Peyer's patch (tissue), 4 donors: ENCODE measurements at places on chromosomes 6 and 20. TPM values are rescaled to one million over a fixed set of nuclear protein-coding genes. Genes with fewer than 3 reads are reported as not detected.

MUC22 gene
- total RNA-seq, result not detected

GRCh38 chr6:128826606-128827005 is 56.3 kb upstream of the LAMA2 start:
- no peak for DNase-seq

- no peak for DNase-seq
These were observed 22.7 kb downstream of the ZDHHC14 start for GRCh38 chr6:157403686-157404051.

- DNase-seq, result no peak
These were observed 395.9 kb downstream of the PREX1 start for GRCh38 chr20:48431653-48432493.

THEMIS gene
- 7.9 TPM for total RNA-seq

GRCh38 chr6:30818391-30818841 is 65.9 kb upstream of the DDR1 start:
- DNase-seq, result no peak

DNA sequence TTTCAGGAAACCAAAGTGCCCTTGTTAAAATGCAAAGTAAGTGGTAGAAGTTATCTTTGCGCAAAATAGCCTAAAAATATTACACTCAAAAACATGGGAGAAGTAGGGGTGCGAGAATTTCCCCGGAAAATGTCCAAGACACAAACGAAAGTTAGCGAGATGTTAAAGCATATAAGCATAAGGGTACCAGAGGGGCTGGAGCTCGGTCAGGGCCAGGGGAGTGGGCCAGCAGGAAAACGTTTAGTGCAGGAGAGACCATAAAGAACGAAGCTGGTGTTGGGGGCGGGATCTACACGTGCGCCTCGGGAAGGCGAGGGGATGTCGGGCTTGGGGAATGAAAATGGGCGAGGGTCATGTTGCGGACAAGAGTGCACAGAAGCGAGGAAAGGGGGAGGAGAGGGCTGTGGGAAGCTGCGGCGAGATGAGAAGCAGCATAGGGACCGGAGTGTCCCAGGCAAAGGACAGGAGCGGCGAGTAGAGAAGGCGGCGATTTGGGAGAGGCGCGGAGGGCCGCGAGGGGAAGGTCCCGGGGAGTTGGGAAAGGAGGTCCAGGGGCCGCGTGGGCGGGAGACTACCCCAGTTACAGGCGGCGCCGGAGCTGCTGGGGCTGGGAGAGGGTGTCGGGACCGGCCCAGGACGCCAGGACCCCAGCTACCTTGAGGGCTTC is 600 bp downstream of the XPO5 start:
- no peak for DNase-seq

GRCh38 chr6:140001821-140002341 is 627.4 kb upstream of the CITED2 start:
- no peak for DNase-seq

TCP1 gene
- 125 TPM for total RNA-seq

GRCh38 chr6:155301867-155302266 is 12.4 kb downstream of the TFB1M start:
- DNase-seq, result no peak

GRCh38 chr6:156430386-156430785 is 346.8 kb upstream of the ARID1B start:
- no peak for DNase-seq

DNA sequence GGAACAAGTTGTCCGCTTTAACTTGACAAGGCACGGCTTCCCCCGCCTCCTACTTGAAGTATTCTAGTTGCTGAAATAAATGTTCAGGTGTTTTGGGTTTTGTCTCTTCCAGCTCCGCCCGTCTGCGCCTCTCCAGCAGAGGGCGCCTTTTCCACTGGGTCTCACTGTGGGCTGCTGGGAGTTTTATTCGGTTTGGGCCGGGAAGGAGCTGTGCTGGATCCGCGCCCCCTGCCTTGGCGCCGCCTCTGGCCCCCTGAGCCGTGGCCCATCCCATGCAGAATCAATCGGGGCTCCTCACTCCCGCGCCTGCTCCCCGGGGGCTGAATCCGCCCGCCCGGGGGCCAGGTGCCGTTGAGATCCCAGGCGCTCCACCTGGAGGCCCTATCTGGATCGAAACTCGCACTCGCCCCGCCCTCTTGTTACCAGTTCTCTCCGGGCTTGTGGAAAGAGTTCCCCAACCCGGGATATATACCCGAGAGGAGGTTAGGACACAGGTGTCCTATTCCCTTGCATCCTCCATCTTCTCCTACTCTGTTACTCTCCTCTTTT is 51.0 kb upstream of the TCF21 start:
- peak; percentile 33 for DNase-seq

DDR1 gene
- total RNA-seq, result 151 TPM

- no peak for DNase-seq
These were observed 16.0 kb downstream of the ACSS1 start for GRCh38 chr20:25041813-25042530.

DNA sequence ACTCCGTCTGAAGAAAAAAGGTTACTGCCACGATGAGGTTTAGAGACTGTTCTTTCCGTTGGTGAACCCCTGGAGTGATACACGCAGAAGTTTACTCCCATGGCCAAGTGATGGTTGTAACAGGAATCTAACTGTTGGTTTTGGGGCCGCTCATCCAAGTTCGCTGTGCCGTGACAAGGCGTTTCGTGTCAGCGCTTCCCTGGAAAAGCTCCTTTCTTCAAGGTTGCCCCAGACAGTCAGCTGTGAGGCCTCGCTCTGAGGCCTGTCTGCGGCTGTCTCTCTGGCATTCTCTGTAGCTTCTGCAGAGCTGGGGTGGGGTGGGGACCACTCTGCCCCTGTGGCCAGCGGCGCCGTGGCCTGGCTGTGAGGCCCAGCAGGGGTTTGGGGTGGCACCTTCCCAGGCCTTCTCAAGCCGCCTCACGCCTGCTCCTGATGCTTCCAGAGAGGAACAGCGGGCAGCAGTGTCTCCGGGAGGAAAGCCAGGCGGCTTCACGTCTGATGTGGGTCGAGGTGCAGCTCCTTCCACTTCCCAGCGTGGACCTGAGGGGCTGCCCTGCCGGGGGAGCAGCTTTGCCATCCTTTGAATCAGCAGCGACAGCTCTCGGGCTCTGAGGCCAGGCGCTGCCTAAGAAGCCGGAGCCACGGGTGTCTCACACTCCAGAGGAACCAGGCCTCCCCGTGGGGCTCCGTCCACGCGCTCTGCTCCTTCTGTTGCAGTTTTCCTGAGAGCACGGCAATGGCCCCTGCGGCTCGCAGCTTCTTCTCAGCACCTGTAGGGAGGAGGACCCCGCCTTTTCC is 76.2 kb downstream of the SMOC2 start:
- no peak for DNase-seq

DNA sequence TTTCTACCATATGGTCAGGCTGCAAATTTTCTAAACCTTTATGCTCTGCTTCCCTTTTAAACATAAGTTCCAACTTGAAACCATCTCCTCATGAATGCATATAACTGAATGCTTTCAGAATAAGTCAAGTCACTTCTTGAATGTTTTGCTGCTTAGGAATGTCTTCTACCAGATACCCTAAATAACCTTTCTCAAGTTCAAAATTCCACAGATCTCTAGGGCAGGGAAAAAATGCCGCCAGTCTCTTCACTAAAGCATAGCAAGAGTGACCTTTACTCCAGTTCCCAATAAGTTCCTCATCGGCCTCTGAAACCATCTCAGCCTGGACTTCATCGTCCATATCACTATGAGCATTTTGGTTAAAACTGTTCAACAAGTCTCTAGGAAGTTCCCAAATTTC is 1011.2 kb upstream of the CITED2 start:
- no peak for DNase-seq

FAM83B gene
- 36.6 TPM for total RNA-seq

DNA sequence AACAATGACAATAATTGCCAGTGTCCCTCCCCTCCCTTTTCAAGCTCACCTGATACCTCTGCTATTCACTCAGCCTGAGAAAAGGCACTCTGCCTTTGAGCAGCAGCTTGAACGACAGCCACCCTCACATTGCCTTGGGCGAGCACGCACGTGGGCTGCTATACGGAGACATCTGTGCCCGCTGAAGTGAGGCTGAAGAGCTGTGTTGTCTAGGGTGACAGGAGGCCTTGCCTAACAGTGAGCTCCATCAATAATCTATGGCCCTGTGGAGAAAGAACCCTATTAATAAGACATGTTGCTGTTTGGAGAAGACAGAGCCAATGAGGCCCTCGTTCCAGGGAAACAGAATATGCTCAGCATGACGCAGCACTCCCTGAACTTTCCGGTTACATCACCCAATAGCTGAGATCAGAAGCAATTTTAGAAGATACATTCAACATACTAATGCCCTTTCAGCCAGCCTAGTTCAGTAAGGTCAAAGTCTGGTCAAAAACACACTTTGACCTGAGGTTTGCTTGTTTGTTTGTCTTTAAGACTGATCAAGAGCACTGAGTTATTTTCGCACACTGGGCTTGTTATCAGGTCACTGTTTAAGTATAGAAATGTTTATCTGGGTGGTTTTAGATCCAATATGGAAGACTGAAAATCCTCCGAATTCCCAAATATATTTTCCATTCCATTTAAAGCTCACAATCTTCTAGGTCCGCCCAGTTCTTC is 30.6 kb downstream of the RBM24 start:
- DNase-seq, result no peak

GRCh38 chr6:111113336-111114086 is 26.2 kb downstream of the SLC16A10 start:
- no peak for DNase-seq

- no peak for DNase-seq
These were observed 19.4 kb downstream of the SYNDIG1 start for GRCh38 chr20:24488800-24489175.

DNA sequence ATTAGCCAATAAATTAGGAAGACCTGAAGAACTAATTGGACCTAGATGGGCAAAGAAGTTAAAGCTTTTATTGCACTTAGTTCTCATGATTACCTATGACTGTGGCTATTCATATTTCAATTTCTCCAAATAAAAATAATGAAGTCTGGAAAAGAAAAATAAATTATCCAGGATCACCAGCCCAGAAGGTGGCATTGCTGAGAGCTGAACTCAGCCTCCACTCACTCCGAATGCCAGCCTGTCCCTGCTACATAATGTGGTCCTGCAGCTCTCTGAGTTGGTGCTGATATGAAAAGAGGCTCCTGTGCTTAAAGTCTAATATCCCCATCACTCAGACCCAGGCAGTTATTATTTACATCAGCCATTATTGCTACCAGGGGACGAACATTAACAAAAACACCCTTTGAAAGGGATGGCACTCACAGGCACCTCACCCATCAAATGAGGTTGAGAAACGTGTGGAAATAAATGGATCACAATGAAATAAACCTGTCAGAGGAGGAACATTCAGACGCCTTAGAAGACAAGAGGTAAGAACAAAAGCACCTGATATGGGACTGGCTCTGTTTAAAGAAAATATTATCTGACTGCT is 649.7 kb upstream of the CHD6 start:
- no peak for DNase-seq

THBS2 gene
- total RNA-seq, result 14.4 TPM

CCM2L gene
- total RNA-seq, result 5.3 TPM

DDX27 gene
- total RNA-seq, result 81.7 TPM

GRCh38 chr6:28943557-28944411 is 20.0 kb upstream of the TRIM27 start:
- peak; percentile 52 for DNase-seq

BMP2 gene
- total RNA-seq, result 29.8 TPM

DNA sequence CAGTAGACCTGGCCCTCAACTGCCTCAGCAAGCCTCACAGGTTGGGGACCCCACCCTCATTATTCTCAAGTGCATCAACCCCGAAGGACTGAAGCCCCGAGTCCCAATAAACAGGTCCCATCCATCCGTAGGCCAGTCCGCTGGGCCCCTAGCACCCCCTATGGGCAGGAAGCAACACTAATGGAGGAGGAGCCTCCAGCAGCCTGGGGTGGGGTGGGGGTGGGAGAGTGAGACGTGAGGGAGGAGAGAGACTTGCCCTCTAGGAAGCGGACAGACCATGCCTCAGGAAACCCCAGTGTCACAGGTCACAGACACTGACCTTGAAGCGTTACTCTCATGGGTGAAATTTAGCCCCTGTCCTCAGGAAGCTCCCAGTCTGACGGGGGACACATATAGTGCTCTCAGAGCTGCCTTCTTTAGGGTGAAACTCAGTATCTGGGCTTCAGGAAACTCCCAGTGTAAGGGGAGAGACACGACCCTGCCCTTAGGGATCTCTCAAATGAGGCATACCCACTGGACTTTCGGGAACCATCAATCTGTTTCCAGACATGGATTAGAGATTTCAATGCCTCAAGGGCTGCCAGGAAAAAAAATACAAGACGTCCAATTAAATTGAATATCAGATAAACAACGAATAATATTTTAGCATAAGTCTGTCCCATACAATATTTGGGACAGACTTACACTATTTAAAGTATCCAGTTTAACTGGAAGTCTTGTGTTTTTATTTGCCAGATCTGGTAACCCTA is 125.8 kb downstream of the MRPL14 start:
- peak; percentile 65 for DNase-seq

DNA sequence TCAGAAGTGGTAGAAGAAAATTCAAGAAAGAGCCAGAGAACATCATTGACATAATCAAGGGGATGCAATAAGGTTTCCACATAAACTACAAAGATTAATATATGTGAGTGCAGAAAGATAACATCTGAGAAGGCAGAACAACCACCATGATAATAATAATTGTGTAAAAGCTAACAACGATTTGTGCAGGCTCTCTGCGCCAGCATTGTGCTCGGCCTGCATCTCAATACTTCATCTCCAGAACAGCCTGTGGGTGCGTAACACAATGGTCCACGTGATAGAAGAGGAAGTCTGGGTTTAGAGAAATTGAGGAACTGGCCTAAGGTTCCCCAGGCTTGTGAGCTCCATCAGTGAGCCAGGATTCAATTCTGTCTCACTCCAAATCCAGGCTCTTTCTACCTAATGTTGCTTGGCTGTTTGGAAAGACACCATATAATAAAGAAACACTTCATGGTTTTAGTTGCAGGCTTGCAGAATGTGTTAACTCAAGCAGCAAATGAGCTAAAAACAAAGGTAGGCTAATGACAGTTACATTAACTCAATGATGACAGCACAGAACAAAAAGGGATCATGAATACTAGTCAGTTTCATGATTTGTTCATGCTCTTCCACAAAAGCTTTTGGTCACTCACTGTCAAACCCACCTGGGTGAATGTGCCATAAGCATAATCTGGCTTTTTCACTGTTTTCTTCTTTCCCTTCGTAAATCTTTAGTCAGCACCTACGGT is 71.2 kb downstream of the LY86 start:
- peak; percentile 66 for DNase-seq

TMEM244 gene
- total RNA-seq, result not detected

GRCh38 chr6:154479351-154479769 is 31.1 kb downstream of the CNKSR3 start:
- no peak for DNase-seq

C6orf141 gene
- total RNA-seq, result 8.6 TPM

GRCh38 chr6:51273228-51273961 is 454.7 kb downstream of the TFAP2B start:
- no peak for DNase-seq
